ENCODE measurements at places on chromosomes 13 and 19.

- DNase-seq: peak; percentile 94
These were observed 47.7 kb downstream of the CYP4F22 start for GRCh38 chr19:15555759-15556633.

GRCh38 chr19:58117841-58118575, 20.0 kb upstream of the ZSCAN18 start:
- DNase-seq: no peak

GRCh38 chr13:111519490-111520170, 199.2 kb downstream of the TEX29 start:
- no peak for DNase-seq

DNA sequence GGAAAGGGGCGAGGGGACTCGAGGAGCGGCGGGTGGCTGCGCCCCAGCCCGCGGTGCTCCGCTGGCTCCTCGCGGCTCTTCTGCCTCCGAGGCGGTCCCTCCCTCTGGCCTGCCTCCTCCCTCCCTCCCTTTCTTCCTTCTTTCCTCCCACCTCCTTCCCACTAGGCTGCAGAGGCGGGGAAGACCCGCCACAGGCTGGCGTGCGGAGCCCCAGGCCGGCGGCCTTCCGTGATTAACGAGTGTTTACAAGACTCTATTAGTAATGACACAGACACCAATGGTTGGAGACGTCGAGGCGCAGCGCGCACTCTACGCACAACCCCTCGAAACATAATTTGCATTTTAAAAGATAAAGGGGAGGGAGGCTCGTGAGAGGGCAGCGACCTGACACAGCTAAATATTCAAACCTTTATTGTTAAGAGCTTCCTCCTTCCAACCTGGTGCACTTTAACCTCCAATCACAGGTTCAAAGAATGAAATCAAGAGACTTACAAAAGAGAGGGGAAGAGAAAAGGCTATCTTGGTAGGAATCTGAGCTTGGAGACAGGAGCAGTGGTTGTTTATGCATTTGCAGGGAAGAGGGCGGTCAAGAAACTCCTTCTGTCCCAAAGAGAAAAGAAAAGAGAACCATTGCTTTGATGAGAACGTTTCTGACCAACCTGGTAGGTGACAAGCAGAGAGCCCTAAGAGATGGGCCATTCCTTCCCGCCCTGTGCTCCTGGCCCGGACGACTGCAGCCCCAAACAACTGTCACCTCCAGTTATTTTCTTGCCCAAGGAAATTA, at the start of gene CDX2:
TSS of gene CDX2 (minus strand) at position 234 of the 784 bp plus-strand sequence. CDS start 309 bp downstream, outside the sequence.
- no peak for DNase-seq

DNA sequence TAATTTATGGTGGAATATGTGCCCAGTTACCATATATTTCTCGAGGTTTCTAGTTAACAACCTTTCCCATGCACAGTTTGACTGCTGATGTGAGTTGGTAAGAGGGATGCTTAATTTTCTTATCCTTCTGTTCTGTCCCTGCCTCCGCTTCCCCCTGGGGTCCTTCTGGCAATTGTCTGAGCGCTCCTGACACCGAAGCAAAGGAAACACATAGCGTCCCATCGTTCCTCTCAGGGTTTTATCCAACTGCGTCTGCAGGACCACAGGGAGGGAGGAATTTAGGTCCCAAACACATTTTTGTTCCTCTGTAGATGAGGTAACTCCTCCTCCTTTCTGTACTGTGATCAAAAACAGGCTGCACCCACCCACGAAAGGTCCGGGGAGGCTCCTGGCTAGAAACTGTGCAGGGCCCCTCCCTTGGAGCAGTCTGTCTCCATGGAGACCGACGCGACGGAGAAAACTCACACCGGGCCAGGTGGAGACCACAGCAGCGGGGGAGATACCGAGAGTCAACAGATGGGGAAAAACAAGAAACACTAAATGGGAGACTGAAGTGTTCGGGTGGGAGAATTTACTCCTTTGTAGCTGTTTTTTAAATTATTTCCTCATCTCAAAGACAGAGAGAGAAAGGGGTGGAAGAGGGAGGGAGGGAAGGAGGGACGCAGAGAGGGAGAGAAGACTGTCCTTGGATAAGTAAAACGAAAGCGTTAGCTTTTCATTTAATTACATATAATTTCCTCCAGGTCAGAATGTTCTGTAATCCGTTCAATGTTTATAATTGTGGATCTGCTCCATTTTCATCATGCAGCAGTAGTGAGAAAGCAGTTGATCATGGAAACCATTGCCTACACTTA, 191.8 kb upstream of the NBEA start:
- DNase-seq: peak; percentile 4

GRCh38 chr13:109058087-109058486, 428.7 kb downstream of the MYO16 start:
- no peak for DNase-seq

GRCh38 chr19:38665950-38666662, 18.7 kb downstream of the ACTN4 start:
- DNase-seq: no peak

DNA sequence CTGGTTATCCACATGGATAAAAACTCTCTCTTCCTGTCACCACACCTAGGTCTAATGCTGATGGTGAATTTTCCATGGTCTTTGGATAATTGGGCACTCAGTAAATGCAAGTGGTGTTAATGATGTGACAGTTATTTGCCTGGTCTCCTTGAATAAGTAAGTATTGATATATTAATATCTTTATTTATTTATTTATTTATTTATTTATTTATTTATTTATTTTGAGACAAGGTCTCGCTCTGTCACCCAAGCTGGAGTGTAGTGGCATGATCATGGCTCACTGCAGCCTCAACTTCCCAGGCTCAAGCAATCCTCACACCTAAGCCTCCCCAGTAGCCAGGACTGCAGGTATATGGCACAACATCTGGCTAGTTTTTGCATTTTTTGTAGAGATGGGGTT, 46.3 kb upstream of the ITM2B start:
- DNase-seq: no peak

DNA sequence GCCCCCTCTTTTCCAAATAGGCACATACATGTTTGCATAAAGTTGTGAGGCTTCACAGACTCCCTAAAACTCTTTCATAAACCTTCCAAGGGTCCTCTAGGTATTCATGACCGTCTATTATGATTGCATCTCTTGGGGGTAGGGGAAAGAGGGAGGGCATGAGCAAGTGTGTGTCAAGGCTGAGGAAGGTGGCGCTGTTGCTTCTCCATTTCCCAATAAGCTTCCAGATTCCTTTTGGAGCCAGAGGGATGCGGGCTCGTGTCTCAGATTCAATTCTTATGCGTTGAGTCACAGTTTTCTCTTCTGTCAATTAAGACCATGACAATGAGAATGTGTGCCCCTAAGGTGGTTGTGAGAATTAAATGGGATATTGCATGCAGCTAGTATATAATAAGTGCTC, 51.0 kb upstream of the CYP2A7 start:
- no peak for DNase-seq

- peak; percentile 93 for DNase-seq
These were observed at the start of gene ZFP36 for GRCh38 chr19:39406656-39407409. Gene ZFP36, plus strand, starts transcription at chr19:39406847. Its CDS starts 58 bp downstream, at chr19:39406905.

DNA sequence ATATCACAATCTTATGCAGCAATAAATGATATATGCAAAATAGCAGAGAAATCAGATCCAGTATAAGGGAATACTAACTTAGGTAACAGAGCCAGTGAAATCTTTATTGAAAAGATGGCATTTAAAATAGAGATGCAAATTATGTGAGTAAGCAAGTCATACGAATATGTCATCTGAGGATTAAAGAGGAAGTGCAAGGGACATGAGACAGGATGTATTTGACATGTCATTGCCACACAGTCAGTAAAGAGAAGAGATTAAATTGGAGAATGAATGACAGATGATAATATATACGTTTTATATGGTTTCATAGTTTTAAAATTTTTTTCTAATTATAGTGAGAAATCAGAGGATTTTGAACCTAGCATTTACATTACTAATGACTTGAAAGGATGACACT, 426.4 kb downstream of the SLITRK5 start:
- no peak for DNase-seq

DNA sequence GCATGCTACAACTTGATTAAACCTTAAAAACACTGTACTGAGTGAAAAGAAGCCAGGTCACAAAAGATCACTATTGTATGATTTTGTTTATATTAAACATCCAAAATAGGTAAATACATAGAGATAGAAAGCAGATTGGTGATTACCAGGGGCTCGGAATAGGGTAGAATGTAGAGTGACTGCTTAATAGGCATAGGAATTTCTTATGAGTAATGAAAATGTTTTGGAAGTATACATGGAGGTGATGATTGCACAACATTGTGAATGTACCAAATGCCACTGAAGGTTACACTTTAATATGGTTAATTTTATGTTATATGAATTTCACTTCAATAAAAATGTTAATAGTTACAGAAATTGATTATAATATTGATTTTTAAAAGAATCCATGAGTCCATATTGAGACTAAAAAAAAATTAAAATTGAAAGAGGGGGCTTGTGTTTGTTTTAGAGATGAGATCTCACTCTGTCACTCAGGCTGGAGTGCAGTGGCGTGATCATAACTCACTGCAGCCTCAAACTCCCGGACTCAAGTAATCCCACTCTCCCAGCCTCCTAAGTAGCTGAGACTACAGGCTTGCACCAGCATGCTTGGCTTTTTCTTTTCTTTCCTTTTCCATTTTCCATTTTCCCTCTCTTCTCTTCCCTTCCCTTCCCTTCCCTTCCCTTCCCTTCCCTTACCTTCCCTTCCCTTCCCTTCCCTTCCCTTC, 85.1 kb downstream of the FNDC3A start:
- DNase-seq: peak; percentile 16

DNA sequence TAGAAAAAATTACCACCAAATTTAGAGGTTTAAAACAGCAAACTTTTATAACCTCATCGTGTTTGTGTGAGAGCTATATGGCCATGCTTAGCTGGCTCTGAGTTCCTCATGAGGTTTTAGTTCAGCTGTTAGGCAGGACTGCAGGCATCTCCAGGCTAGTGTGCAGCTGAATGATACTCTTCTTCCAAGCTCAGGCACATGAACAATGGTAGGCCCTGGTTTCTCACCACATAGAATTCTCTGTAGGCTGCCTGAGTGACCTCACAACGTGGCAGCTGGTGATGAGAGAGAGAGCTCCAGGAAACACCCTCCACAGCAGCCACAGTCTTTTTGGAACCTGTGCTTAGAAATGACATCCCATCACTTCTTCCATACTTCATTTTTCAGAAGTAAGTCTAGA, 540.6 kb upstream of the MIR17HG start:
- DNase-seq: no peak

- DNase-seq: peak; percentile 27
These were observed 234.6 kb downstream of the POSTN start for GRCh38 chr13:37364007-37364406.

- peak; percentile 51 for DNase-seq
These were observed 155.6 kb upstream of the IRS2 start for GRCh38 chr13:109941951-109942350.

GRCh38 chr13:113816254-113816929, 47.5 kb downstream of the GAS6 start:
- no peak for DNase-seq

DNA sequence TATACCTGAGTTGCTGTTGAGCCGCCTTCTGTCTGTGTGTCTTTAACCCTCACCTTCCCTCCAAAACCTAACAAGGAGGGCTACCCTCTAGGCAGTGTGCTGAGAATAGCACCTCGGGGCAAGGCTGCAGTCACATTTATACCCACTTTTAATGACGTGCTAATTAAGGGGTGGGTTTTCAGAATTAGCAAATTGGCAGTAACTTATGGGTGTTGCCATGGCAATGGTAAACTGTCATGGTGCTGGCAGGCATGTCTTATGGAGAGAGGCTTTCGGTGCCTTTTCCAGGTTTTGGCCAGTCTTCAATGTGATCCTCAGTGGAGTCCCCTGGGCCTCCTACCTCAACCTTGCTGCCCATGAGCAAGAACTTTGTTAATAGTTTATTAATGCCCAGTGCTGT, 1.2 kb upstream of the PNMA8A start:
- DNase-seq: no peak

DNA sequence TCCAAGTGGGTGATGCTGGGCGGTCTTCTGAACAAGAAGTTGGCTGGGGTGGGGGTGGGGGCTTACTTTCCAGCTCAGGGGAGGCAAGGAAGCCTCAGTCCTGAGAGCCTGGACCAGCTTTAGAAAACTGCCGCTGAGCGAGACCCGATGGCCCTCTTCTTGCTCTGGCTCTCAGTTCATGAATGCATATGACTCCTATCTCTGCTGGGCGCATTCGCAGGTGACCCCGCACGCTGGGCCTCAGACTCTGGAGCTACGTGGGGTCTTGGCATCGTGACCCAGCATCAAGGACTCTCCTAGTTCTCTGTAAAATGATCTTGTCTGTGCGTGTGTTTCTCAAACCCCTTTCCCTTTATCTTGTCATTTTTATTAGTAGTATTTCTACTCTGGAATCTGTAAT, 19.7 kb downstream of the PRAM1 start:
- no peak for DNase-seq

DNA sequence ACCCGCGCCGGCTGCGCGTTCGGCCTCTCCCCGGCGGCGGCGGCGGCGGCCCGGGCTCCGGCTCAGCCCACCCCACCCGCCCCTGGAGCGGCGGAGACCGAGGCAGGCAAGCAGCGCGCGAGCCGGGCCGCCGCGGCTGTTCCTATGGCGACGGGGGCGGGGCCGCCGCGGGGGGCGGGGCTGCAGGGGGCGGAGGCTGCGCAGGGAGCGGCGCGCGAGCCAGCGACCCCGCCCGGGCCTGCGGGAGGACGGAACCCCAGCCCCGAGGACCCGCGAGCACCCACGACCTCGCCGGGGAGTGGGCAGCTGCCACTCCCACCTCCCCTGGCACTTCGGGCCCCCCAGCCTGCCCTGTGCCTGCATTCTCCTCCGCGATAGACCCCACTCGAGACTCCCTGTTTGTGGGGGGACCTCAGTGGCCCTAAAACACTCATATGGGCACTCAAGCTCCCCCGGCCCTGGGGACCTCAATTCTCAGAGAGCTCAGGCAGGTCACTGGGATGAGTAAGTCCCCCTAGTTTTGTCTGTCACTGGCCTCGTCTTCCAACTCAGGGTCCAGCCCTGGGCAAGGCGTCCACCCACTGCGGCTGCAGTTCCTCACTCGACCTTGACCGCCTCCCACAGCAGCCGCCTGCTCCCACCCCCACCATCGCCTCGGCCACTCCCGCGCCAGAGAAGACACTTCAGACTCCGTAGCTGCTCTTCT, at the start of gene CTXN1:
TSS of gene CTXN1 (minus strand) at position 115 of the 706 bp plus-strand sequence. CDS start 597 bp downstream, outside the sequence.
- peak; percentile 92 for DNase-seq

DNA sequence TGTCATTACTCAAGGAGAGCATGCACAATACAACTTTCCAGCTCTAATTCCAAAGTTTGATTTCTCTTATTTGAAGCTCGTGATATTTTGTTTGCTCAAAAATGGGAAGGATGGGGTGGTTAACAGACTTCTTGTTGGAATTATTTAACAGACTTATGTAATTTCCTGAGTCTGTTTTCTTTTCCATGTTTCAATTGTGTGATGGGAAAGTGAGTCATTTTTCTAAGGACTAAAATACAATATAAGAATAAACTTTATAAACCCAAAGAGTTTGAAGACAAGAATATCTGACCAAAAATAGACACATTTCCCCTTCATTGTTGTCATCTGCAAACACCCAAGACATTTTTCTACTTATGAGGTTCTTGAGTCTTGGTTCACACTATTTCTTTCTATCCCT, 211.8 kb upstream of the SLITRK5 start:
- DNase-seq: no peak

All from GM03348 (cell line).